ENCODE measurements at places on chromosomes 16 and 17. TPM values are rescaled to one million over a fixed set of nuclear protein-coding genes. Genes with fewer than 3 reads are reported as not detected.

DNA sequence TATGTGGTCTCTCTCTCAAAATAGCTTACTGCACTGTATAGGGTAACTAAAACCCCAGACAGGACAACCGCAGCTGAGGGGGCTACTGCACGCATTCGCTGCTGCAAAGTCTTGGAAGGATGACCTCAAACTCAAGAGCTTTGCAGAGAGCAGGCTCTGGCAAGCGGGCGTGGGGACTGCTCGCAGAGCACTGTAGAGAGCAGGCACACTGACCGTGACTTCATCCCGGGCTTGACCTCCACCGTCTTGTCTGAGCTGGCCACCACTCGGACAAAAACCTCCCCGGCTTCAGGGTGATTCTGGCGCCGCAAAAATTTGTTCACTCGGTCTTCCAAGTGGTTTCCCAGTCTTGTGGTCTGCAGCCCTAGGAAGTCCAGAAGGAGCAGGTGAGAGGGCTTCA lies 22.9 kb upstream of the TRAP1 start:
- no peak for DNase-seq

DPEP3 gene
- not detected for total RNA-seq

DNA sequence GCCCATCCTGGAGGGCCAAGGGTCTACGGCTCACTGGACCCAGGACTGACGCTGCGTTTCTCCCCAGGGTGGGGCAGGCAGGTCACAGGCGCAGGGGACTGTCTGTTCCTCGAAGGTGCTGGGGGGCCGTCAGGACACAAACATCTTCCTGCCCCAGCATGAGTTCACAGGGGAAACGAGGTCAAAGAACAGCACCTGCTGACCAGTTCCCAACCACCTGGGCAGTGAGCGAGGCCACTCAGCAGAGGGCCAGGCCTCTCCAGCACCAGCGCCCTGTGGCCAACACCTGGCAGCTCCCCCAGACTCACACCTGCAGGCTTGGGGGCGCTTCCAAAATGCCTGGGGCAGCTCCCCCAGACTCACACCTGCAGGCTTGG lies 29.7 kb downstream of the TIMM22 start:
- DNase-seq = no peak

GRCh38 chr17:4739122-4740024 lies at the start of the genes CXCL16 and ZMYND15:
CXCL16 (minus strand) TSS chr17:4739928; CDS start chr17:4739339, 589 bp downstream.
ZMYND15 (plus strand) TSS chr17:4739833; CDS start chr17:4740549, 716 bp downstream.
- DNase-seq = no peak

DNA sequence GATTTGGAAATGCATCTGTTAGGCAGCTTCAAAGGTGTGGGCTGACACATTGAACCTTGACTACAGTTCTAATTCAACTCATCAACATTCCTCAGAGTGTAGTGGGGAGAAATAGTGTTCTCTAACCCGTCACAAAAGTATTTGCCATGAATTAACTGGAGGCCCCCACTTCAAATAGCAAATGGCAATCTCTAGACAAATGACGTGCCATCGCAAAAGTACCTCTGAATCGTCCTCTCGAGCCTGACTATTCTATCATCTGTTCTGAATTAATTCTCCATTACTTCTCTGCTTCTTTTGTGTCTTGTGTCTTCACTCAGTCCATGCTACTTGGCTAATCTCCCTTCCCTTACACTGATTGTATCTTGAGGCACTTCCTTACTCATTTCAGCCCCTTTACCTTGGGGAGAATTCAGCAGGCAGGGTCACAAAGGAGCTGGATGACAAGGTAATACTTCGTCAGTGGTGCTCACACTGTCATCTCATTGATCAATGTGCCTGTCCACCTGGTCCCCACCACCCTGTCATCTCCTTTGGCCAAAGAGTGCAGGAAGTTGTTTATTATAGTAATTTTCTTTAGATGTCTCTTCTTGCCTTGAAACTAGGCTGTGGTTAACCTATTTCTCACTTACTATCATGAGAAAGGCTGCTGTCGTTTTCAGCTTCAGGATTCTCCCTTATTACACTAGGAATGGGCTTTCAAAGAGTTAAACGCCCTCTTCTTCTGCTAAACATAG lies 108.4 kb downstream of the SYCE1L start:
- DNase-seq = no peak

DNA sequence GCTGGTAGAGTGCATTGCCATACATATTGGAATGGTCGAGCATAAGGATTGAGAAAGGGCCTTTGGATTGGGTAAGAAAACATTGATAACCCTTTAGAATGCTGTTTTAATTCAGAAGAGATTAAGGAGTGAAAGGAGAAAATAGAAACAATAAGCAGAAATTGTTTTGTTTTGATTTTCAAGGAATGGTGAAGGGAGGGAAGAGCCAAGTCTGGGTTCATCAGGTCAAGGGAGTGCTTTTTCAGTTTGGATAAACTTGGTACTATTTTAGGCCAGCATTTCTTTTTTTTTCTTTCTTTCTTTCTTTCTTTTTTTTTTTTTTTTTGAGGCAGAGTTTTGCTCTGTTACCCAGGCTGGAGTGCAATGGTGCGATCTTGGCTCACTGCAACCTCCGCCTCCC lies 50.3 kb downstream of the SNTB2 start:
- DNase-seq = no peak

DNA sequence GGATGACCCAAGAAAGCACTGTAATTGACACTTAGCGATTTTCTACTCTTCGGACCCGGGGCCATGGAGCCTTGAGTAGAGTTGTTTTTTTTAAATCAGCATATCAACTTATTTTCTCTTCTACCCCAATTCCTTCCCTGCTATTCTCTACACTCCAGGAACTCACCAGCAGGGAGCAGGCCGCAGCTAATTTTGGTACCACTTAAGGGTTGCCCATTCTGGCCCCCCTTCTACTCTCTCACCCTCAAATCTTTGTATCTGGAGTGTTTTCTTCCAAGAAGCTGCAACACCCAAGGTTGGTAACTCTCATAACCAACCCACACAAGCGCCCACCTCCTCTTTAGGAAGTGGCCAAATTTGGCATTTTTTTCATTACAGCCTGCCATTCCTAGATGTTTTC lies 5.5 kb upstream of the ERAL1 start:
- no peak for DNase-seq

DNA sequence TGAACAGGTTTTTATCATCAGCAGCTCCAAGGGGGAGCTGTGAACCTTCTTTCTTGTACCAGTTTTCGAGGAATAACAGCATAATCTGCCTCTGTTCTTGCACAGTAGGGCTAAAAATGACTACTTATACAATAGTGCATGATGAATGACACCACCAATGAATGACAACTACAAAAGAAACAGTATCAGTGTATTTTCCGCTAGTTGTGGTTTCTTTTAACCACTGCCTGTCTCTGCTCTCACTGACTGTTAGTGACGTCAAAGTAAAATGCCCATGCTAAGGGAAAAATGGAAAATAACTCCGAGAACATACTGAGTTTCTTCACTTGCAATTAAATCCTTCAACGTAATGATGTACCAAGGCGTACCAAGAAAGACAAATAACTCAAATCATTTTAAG lies 294.9 kb downstream of the MAP2K6 start:
- no peak for DNase-seq

GRCh38 chr17:40360091-40360490 lies 4.4 kb downstream of the GJD3 start:
- no peak for DNase-seq

DNA sequence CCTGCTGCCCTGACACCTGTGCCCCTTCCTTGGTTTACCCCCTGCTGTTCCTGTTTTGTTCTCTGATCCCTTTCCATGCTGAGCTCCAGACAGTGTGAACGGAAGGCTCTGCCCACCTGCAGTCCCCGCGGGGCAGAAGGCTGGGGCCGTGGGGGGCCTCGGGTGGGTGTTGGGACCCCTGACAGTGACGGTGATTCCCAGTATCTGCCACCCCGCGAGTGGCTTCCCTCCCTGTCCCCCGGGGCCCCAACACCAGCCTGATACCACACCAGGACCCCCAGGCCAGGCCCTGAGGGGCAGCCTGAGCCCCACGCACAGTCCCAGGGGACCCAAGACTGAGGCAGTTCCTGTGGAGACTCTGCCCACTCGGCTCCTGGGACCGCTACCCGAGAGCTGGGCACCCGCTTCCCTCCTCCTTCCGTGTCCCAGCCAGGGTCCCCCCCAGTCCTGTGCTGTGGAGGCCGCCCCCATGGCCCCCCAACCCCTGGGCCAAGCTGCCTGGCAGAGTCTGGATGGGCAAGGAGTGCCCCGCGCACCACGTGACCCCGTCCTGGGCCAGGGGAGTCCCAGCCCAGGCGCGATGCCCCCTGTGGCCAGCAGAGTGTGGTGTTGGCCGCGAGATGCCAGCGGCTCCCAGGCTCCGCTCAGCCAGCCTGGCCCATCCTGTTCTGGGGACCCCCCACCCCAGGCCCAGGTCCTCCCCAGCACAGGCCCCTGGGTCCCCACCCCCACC lies 10.0 kb upstream of the C1QTNF8 start:
- no peak for DNase-seq

- no peak for DNase-seq
These were observed 335.3 kb upstream of the TBX2 start for GRCh38 chr17:61064087-61064951.

DNA sequence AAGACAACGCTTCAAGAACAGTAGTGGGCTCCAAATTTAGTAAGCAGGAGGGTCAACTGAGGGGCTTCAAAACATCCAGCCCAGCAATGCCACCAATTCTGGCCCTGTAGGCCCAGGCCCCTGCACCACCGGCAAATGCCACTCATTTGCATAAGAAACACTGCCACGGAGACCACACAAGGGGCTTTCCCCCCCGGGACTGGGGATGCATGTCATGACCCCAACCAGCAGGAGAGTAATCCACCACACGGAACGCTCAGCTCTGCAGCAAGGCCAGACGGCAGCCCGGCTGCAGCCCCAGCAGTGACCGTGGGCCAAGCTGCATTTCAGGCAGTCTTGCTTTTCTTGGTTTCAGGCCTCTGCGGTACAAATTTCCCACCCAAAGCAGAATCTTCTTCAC lies 14.1 kb downstream of the TMEM11 start:
- DNase-seq = no peak

GRCh38 chr16:19583665-19584300 lies 28.3 kb downstream of the VPS35L start:
- DNase-seq = no peak

- DNase-seq = no peak
These were observed 4.5 kb downstream of the CFAP119 start for GRCh38 chr16:30757316-30757715.

DNA sequence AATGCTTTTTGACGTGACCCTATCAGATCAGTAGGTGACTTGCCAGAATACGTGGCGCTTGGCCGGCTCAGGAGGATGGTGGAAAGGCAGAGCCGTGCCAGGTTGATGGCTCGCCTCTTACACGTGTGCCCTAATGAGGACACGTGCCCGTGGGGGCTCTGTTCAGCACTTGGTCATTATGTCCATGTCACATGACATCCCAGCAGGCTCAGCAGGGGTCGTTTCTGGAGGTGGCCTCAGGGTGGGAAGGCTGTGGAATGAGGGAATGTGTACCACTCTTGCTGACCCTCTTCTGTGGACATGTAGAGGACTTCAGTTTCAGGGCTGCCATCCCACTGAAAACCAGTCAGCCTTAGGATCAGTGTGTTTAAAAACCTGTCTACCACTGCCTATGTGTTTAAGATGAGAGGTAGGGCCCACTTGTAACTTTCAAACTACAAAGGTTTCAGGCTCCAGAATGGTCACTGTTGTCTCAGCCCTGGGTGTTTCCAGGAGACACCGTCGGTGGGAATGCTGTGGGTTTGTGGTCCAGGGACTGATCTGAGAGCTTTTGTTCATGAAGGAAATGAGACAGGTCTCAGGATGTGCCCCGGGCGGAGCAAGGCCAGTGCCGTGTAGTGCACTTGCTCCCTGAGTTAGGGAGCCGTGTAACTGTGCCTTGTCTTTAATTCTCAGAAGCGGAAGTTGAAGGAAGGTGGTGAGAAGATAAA lies 12.1 kb downstream of the UBN1 start:
- DNase-seq = no peak

- no peak for DNase-seq
These were observed 296.2 kb upstream of the IRX3 start for GRCh38 chr16:54582631-54583250.

GRCh38 chr17:11122908-11123307 lies 118.1 kb upstream of the SHISA6 start:
- no peak for DNase-seq

DNA sequence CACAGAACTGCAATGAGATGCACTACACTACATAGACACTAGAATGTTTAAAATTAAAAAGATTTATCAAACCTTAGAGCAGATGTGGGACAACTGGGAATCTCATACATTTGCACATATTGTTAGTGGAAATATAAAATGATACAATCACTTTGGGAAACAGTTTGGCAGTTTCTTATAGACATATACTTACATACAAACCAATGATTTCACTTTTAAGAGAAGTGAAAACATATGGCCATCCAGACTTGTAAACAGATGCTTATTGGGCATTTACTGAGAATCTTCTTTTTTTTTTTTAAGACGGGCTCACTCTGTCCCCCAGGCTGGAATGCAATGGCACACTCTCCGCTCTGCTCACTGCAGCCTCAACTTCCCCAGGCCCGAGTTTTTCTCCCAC lies 50.1 kb downstream of the AXIN2 start:
- DNase-seq = no peak

Measured in esophagus squamous epithelium (tissue), 5 donors.